ENCODE measurements at places on chromosomes 4 and X.

GRCh38 chr4:37393889-37394288 is 149.3 kb downstream of the NWD2 start:
- no peak for DNase-seq

- DNase-seq = no peak
Measured at GRCh38 chr4:46886711-46887110, 22.3 kb downstream of the COX7B2 start.

- DNase-seq = no peak
Measured at GRCh38 chrX:119686087-119686691, 6.8 kb downstream of the SEPTIN6 start.

DNA sequence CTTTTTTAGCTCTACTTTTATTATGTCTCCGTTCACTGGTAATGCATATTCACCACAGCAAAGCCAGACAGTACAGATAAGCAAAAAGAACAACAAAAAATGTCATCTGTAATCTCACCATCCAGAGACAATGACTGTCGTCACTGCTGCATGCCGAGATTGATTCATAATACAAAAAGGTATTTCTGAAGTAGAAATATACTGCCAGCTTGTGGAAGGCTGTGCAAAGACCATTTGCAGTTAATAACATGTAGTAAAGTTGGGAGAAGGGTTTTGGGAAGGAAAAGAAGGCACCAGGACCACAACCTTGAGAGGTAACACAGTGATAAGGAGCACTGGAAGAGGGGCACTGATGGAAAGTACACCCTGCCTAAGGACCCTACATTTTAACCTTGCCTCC is 223.0 kb upstream of the ZIC3 start:
- no peak for DNase-seq

DNA sequence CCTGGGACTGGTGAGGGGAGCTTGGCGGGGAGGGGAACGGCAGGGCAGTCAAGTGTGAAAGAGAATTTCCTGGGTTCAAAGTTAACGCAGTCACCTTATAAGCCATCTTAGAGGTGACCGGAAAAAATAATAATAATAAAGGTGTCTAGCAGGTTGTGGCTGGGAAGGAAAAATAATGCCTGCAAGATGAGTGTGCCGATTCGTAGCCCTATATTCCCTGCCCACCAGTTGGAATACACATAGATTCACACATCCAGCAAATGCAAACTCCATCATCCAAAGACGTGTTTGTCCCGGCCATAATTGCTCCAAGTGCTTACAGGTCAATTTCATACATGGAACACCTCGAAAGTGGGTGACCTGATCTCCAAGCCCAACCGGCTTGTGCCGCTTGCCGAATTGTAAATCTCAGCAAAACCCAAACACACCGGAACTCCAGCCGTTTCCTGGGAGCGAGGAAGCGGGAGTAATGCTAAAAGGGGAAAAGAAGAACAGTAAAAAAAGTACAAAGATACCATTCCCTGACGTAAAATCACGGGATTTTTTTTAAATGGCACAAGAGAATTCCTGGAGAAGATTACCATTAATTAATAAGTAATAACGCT is 1.3 kb upstream of the FAT1 start:
- no peak for DNase-seq

Data from HS-5 (cell line).